ENCODE measurements at places on chromosomes 2 and 18.

- peak; percentile 29 for DNase-seq
These were observed 35.4 kb downstream of the INPP4A start for GRCh38 chr2:98479959-98480524.

GRCh38 chr2:241632478-241633325 lies 4.3 kb downstream of the THAP4 start:
- DNase-seq, result no peak

- no peak for DNase-seq
These were observed 32.4 kb upstream of the SNED1 start for GRCh38 chr2:240965905-240966456.

DNA sequence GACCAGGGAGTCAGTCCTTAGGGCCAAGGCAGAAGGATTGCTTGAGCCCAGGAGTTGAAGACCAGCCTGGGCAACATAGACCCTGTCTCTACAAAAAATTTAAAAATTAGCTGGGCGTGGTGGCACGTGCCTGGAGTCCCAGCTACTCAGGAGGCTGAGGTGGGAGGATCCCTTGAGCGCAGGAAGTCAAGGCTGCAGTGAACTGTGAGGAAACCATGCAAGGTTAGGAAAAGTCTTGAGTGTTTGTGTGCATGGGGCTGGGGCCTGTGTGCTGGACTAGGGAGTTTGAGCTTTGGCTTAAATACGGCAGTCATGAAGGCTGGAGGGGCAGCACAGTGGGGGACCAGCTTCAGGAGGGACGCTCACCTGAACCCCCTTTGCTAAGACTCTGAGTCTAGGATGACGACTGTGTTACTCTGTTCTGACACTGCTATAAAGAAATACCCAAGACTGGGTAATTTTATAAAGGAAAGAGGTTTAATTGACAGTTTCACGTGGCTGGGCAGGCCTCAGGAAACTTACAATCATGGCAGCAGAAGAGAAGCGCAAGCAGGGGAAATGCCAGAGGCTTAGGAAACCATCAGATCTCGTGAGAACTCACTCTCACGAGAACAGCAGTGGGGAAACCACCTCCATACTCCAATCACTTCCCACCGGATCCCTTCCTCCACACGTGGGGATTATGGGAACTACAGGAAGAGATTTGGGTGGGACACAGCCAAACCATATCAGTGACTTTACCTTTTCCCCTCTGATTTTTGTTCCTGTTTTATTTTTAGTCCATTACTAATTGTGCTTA lies 39.4 kb downstream of the GORASP2 start:
- DNase-seq, result no peak

DNA sequence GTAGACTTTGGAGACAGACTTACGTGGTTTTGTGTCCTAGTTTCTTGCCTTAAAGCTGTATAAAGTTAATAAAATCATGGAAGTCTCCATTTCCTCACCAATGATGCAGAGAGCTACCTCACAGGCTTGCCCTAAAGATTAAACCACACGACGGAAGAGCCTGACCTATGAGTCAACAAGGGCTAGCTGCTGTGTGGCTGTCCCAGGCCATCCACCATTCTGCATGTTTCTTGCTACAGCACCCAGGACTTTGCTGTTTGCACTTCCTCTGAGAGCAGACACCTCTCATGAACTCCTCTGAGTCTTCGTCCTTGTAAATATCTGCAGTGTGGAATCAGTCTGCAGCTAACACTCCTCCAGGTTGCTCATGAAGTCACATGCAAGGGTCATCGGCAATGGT lies 160.0 kb upstream of the TRIB2 start:
- no peak for DNase-seq

DNA sequence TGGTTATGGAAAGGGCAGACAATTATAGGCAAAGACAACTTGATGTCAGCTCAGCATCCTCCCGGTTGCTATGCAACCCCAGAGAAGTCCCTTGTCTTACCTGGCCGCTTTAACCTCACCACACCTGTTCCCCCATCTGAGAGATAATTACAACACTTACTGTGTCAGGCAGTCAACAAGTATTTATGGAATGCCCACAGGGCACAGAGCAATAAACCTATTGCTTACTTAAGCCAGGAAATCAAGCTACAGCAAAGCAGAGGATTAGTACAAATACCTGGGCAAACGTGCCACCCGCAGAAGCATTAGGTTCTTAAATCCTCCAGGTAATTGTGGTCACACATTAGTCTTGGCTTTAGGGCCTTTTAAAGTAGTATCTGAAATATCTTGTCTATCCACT lies 320.4 kb upstream of the REV1 start:
- no peak for DNase-seq

- no peak for DNase-seq
These were observed 117.0 kb upstream of the SMIM21 start for GRCh38 chr18:75544496-75544895.

DNA sequence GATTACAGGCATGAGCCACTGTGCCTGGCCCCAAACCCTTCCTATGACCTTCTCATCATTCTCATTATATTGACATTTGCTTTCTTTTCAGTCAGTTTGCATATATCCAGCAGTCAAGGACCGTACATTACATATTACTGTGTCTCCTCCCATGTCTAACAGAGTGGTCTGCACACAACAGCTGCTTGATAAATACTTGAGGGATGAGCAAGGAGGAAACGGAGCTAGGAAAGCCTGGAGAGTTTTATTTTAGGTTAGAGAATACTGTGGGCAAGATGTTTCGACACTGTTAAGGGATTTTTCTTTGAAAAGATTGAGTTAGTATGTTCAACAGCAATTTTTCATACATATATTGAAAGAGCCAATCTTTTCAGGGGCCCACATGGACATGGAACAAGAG lies 76.2 kb upstream of the CHRNA1 start:
- DNase-seq, result no peak

DNA sequence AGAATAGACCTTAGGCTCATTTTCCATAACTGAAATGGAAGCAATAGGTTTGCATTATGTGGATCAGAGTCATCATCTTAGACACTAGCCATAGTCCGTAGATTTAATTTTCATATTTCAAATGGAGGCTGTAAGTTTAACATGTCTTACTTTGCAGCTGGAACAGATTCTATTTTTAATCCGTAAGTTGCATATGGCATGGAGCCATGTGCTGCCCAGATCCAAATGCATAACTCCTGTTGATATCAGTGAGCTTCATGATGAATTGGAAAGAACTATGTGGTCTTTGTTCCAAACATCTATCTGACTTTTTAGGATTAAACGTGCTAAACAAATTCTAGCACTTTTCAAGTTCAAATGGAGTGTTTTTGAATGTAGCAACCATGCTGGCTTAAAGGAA lies 43.4 kb downstream of the MEIS1 start:
- DNase-seq, result no peak

DNA sequence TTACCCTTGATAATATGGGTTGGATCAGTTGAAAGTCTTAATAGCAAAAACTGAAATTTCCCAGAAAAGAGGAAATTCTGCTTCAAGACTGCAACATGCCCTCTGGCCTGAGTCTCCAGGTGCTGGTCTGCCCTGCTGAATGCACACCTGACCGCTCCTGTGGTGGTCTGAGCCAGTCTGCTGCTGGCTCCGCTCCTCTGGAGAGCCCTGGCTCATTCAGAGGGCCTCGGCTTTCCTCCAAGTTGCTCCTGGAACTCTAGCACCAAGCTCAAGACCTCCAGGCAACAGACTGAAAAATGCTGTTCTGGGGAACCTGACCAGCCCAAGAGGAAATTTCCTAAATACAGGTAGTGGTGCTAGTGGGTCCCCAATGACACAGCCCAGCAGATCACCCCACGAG lies 64.8 kb downstream of the DIPK1C start:
- no peak for DNase-seq

GRCh38 chr2:215548714-215549113 lies 112.8 kb upstream of the FN1 start:
- DNase-seq, result no peak

GRCh38 chr2:114156366-114157056 lies 266.6 kb downstream of the ACTR3 start:
- no peak for DNase-seq

Data from SHP77 (cell line).